ENCODE measurements at places on chromosomes 6 and 20.
A peak's percentile ranks its signal among the peaks of the same experiment; 100 is the strongest.

DNA sequence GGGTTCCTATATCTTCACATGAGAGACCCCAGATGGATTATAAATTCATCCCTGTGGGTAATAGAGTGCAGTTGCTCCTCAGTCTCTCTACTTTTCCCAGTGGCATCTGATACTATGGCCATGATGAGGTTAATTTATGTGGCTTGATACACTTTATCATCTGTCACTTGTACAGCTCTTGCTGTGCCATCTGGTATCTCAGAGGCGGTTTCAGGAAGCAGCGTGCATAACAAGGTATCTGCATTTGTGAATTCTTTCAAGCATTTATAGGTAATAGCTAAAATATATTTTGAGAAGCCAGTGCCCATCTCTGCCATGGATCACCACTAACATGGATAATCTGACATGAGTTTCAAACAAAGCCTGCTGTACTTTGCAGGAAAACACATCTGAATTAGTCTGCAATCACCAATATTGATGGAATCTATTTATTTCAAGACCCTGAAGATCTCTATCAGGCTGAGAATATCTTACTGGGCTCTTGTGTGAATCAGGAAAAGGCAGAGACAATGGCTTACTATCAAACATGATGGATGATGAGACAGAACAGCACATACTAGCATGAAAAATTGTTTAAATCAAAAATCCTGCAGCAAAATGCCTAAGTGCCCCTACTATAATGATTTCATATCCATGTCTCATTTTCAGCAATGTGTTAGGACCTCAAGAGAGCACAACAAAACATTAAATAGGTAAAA is 548.7 kb upstream of the MAP3K7 start:
- no peak for DNase-seq

GRCh38 chr20:41403604-41404003 is 37.0 kb upstream of the EMILIN3 start:
- DNase-seq, result no peak

- no peak for DNase-seq
Measured at GRCh38 chr6:140773276-140773675, 1359.4 kb upstream of the GJE1 start.

GRCh38 chr6:127566119-127566518 is 10.9 kb upstream of the C6orf58 start:
- DNase-seq, result no peak

DNA sequence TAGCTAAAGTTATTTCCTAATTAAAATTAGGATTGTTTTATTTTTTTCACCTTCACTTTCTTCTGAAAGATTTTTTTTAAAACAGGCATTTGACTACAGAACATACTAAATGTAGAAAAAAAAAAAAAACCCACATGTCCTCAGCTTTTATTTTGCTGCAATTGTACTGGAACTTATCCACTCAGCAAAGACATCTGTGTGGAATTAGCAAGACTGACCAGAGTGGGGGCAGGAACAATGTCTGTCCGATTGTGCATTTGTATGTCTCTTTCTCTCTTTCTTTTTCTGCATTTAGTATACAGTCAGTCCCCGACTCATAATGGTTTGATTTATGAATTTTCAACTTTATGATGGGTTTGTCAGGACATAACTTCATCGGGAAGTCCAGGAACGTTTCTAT is 77.3 kb downstream of the CHD6 start:
- no peak for DNase-seq

DNA sequence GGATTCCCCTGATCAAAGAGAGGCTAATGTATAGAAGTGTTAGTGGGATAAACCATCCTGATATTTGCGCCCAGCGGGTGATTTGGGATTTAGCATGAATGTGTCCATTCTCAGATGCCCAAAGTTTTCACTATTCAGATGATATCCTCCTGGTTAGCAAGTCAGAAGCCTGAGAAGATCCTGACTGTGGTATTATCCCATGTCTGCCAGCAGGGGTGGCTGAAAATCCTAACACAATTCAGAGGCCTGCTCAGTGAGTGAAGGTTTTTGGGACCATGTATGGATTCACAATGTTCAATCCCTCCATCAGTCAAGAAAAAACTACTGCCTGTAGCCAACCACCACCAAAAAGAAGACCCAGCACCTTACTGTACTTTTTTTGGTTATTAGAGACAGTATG is 34.1 kb upstream of the SPACA1 start:
- no peak for DNase-seq

- no peak for DNase-seq
Measured at GRCh38 chr6:165600606-165601005, 62.4 kb downstream of the PDE10A start.

DNA sequence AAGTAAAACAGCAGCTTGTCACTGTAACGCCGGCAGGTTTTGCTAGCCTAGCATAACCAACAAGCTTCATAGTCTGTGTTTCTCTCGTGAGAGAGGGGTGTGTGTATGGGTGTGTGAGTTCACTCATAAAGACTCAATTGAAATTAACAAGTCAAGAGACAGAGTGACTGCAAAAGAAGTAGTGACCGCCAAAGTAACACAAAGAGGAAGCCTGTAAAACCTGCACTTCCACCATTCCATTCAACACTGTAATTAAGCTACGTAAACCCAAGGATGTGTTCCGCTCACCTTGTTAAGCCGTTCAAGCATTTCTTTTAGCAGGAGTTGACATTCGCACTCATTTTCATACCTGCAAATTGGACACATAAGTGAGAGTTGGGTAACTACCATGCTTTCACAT is 6.6 kb downstream of the BFSP1 start:
- no peak for DNase-seq

GRCh38 chr6:38171997-38172738 is 352.6 kb downstream of the ZFAND3 start:
- no peak for DNase-seq

GRCh38 chr6:25899580-25900408 is 25.8 kb upstream of the SLC17A3 start:
- no peak for DNase-seq

GRCh38 chr6:28220257-28221133 is 4.6 kb upstream of the ZSCAN9 start:
- no peak for DNase-seq

DNA sequence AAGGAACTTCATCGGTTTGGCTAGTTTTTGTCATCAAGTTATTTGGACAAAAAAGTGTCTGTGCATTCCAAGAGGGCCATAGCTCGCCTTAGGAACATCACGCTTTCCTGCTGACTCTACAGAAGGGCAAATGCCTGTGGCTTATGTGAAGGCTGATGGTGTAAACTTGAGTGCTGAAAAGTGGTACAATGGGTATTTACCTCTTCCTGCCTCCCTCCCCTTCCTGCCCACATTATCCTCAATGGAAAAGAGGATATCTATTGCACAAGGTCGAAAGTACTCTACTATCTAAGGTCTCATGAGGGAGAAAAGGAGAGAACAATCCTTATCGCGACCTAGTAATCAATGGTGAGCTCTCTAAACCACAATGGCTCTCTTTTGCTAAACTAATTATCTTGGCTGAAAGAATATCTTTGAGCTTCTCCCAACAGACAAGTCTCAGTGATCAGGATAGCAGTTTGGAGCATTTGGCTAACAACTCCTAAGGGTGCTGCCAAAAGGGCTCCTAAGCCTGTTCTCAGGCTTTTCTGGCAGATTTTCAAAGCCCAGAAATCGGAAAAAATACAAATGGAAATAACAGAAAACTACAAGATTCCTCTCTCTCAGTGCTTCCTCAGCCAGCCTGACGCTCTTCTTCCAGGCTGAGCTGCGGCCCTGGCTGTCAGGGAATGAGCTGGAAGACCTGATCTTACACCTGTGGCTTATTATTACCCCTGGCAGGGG is 42.6 kb upstream of the ENPP1 start:
- DNase-seq, result no peak

GRCh38 chr6:84777888-84778287 is 13.5 kb upstream of the TBX18 start:
- no peak for DNase-seq

DNA sequence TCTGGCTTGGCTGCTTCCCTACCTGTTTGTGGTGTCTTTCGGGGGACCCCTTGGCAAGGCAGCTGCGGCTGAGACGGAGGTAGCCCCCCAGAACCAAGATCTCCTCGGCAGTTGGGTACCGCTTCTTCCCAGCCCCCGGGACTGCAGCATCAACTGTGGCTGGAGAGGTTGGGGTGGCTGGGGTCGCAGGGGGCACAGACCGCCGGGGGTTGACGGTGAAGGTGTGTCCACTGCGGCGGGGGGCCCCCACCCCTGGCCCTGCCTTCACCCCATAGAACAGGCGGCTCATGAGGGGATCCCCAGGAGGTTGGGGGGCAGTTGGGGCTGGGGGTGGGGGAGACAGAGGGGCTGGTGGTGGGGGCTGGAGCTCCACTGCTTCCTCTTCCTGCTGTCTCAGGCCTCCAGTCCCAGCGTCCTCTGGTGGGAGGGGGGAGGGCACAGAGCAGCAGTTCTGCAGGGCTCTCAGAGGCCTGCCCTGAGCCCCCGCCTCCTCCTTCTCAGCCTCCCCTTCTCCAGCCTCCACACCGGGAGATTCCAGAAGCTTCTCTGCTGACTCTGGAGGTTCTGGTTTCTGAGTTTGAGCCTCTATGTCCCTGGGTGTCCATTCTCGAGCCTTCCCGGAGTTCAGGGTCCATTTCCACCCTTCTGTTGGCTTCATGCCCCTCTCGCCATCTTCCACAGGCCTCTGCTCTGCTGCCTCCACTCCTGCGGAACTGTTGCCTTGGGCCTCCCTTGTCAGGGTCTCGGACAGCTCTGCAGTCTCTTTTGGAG is 1.9 kb downstream of the PPP1R18 start:
- DNase-seq, result peak; percentile 60

GRCh38 chr6:36805917-36806316 is 33.3 kb downstream of the CPNE5 start:
- DNase-seq, result no peak

GRCh38 chr20:22810626-22811569 is 224.2 kb upstream of the SSTR4 start:
- DNase-seq, result no peak

GRCh38 chr6:126429866-126430265 is 90.0 kb downstream of the CENPW start:
- no peak for DNase-seq

- DNase-seq, result no peak
Measured at GRCh38 chr6:8506126-8506525, 70.8 kb upstream of the SLC35B3 start.

GRCh38 chr6:159654483-159655098 is 38.5 kb downstream of the SOD2 start:
- peak; percentile 41 for DNase-seq

GRCh38 chr6:90397929-90398674 is 101.5 kb upstream of the BACH2 start:
- no peak for DNase-seq

GRCh38 chr6:160431226-160431625 is 83.0 kb downstream of the SLC22A3 start:
- DNase-seq, result no peak

- DNase-seq, result no peak
Measured at GRCh38 chr20:56934888-56935287, 305.8 kb downstream of the TFAP2C start.

- DNase-seq, result peak; percentile 67
Measured at GRCh38 chr6:138692978-138693909, 80.3 kb upstream of the CCDC28A start.

GRCh38 chr6:134642279-134642678 is 307.6 kb downstream of the ALDH8A1 start:
- DNase-seq, result no peak

DNA sequence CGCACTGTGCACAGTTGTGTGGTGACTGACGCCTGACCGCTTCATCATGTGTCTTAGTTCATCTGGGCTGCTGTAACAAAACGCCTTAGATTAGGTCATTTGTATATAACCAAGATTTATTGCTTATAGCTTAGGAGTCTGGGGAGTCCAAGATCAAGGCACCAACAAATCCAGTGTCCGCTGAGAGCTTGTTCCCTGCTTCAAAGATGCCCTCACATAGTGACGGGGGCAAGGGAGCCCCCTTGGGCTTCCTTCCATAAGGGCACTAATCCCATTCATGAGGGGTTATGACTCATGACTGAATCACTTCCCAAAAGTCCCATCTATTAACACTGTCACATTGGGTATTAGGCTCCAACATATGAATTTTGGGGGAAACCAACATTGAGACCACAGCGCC is 34.6 kb downstream of the CYP24A1 start:
- no peak for DNase-seq

DNA sequence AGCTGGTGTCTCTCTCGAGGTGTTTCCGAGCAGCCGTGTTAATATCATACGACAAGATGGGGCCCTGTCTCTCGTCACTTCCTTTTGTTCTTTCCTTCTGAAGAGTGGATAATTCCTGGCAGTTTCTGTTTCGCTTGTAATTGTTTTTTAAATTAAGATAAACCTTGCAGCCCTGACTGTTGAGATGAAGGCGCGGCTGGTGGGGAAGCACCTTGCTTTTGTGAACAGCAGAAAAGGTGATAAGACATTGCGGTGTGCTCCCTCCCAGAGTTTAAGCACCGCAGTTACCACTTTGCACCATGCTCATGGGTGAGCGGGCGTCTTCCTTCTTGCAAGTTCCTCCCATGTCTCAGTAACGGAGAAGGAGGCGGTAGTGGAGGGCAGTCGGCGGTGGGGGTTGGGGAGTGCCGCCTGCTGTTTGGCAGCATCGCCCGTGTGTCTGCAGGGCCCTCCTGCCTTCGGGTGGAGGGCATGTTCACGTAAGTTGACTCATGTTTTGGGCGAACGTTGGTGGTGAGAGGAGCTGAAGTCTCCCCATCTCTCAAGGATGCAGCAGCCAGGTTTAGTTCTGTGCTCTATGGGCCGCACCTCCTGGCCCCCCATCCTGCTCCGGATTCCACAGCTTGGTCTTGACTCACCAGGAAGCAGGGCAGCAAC is 345.9 kb downstream of the TAF4 start:
- no peak for DNase-seq

DNA sequence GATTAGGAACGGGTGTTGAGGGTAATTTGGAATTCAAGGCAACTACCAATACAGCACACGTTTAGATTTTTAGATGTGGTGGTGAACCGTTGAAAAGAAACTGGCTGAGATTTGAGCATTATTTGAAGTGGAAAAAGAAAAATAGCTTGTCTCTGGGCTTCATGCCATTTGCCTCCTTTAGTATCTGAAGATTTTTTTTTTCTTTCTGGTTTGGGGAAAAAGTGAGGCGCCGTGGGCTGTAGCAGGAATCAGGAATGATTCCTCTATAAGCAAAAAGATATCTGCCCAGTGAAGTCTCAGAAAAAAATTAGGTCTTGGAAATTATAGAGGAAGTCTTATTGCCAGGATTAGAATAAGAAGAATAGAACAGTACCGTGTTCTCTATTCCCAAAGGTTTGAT is 88.5 kb downstream of the RPS12 start:
- DNase-seq, result no peak

- no peak for DNase-seq
Measured at GRCh38 chr6:85185977-85186376, 263.9 kb upstream of the NT5E start.
